Colonic mucosa (tissue), 4 donors: ENCODE measurements at places on chromosomes 11 and 22. TPM values are rescaled to one million over a fixed set of nuclear protein-coding genes. Genes with fewer than 3 reads are reported as not detected.

DNA sequence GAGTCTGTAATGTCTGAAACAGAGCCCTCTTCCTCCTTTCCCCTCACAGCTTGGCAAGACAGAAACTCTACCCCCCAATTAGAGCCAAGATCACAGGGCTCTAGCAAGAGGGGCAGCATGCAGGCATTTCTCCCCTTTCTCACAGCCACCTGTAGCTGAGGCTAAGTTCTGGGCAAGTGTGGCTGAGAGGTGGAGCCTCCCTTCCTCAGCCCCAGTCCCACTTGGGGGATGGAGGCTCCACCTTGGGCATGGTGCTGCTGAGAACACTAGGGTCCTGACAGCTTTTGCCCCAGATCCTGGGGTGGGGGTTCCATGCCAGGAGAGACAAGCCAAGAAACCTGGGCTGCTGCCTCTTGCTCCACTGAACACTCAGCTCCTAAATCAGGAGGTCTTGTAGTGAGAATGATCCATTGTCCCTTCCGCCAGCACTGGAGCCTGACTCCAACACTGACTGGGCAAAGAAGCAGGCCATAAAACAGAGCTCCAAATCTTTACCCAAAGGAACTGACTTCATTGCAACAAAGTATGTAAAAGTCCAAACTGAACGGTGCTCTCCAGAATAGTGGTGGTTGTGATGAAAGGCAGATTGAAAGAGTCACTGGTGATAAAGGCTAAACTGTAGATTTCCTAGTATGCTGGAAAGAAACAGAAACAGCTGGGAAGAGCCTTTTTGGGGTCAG is 25.6 kb downstream of the NARS2 start:
- no peak for DNase-seq

- DNase-seq, result no peak
These were observed 627 bp downstream of the GTF2H1 start for GRCh38 chr11:18322818-18323570.

- DNase-seq, result no peak
These were observed 2.9 kb downstream of the MYO7A start for GRCh38 chr11:77130763-77131513.

- no peak for DNase-seq
These were observed 10.6 kb upstream of the CDC42EP1 start for GRCh38 chr22:37549704-37550059.

DNA sequence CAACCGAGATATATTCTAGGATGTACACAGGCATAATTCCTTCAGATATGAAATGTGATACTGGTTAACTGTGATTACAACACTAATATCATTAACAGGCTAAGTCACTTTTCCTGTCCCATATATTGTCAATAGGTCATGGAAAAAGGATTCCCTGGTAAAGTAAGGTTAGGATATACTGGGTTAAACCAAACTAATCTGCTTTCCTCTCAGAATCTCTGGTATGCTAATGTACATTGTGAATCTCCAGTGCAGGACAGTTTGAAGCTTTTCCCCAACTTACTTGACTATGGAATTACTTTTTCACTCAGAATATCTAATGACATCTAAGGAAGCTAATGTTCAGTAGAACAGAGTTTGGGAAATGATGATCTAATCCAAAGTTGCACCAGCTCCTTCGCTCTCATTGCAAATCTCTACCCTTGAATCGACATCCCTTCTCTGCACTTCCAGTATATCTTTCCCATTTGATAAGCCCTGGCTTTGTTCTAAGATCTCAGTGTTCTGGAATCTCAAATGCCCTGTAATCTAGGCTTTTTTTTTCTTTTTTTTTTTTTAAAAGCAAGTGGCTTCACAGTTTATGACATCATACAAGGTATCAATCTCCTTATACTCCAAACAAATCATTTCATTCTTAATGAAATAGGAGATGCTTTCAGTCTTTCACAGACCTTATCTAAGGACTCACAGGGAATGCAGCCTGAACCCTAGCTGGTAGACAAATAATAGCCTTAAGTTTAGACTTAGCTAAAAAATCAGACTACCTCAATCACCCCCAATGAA is 43.8 kb downstream of the COPB1 start:
- DNase-seq, result no peak

GRCh38 chr11:44308256-44308922 is 1.6 kb downstream of the ALX4 start:
- no peak for DNase-seq

- DNase-seq, result no peak
These were observed 65.7 kb downstream of the SGSM1 start for GRCh38 chr22:24871611-24872205.

GRCh38 chr11:67311051-67311555 is 7.8 kb downstream of the SSH3 start:
- DNase-seq, result no peak

DNA sequence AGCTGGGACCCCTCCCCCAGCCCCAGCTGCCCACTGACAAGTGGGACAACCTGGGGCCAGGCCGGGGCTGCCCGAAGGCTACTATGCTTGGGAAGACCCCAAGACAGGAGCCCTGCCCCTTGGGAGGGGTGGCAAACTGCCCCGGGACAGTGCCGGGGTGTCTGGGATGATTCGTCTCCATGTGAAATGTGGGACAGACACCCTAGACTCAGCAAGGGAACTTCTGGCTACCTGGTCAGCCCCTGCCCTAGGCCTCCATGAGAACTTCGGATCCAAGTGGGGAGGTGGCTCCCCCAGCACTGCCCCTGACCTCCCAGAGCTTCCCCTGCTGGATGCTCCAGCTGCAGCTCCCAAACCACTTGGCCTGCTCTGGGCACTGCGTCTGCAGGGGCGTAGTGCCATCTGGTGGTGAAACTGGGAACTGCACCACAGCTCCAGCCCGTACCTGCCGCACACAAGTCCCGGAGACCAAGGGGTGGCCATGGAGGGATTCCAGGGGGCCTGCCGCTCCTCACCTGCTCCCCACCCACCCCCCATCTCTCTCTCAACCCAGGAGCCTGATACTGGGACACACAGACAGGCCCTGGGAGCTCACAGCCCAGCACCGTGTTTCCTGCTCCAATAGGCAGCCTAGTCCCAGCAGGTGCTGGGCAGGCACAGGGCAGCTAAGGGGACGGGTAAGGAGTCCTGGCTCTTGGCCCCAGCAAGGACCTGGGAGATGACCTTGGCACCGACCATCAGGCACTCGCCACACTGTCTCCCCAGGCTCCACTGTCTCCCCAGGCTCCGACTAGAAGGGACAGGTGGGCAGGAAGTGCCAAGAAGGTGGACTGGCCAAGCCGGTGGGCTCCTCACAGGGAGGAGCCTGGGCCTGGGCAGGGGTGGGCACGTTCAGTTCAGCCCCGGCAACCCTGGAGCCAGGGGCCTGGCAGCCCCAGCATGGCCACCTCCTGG is 194.1 kb downstream of the IGLL1 start:
- peak; percentile 85 for DNase-seq

- DNase-seq, result peak; percentile 63
These were observed 6.5 kb upstream of the MFNG start for GRCh38 chr22:37492428-37493344.

GRCh38 chr11:117929142-117929915 is at the start of gene TMPRSS13:
TSS of gene TMPRSS13 (minus strand) at chr11:117929402. CDS start at chr11:117929307, 95 bp downstream.
- DNase-seq, result peak; percentile 62

- DNase-seq, result no peak
These were observed 43.5 kb downstream of the DBX1 start for GRCh38 chr11:20116825-20117224.

DNA sequence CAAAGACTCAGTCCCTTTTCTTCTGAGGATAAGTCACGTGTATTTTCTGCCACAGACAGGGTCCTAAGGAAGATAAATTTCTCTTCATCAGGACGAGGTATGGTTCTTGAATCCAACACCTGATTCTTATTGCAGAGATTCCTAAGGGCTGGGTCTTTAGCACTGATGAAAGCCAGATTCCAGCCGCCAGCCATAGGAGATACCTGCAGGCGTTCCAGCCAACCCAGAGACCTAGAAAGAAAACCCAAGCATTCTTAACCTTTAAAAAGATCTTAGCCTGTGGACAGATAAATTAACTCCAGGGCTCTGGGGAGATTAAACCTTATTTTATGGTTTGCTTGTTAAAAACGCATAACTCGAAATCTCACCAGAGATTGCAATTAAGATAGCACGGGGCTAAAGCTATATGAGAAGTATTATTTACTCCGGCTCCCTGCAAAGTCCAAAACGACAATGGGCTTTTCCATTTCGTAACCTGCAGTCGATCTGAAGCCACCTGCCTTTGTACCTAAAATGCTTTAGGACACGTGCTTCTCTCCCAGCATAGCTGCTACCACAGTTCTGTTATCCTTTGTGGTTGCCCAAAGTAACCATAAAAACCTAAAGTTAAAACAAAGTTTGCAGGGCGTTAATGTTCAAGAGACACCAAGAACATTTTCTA is 104.5 kb downstream of the NXPE2 start:
- DNase-seq, result no peak

DNA sequence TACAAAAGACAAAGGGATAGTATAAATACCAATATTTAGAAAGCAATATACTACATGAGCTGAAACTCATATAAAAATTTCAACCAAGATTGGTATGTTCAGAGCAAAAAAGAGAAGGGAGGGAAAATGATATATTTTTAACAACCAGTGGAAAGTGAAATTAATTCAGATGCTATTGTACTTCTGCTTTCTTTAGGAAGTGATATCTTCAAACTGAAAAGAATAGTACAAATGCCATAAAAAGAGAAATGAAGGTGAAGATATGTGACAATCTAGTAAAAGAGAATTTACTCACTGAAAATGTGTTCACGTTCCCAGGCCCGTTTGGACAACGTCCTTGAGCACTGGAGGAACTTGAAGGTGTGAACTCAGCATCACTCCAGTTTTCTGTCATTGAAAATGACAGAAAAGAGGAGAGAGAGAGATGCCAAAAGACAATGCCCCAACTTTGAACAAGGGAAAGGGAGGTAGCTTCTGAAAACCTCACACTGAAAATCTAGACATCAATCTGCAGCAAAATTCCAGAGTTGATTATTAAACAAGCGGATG is 47.5 kb downstream of the SC5D start:
- DNase-seq, result no peak

- DNase-seq, result no peak
These were observed 5.4 kb downstream of the RAB38 start for GRCh38 chr11:88169881-88170280.

DNA sequence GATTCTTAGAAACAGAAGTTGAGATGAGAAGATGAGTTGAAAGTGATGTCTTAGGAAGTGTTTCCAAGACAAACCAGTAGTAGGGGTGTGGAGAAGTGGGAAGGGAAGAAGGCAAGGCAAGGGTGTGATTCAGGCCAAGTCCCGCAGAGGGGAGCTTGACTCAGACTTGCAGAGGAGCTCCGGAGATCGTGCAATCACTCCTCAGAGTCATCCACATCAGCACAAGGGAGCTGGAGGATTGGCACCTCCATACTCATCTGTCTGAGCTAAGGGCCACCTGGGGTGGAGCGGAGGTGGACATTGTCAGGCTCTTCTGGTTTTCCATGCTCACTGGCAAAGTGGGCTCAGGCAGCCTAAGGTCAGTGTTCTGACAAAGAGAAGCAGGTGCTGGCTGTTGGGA is 44.4 kb downstream of the CHRDL2 start:
- no peak for DNase-seq

GRCh38 chr11:10243896-10244575 is 50.0 kb downstream of the SBF2 start:
- no peak for DNase-seq

DNA sequence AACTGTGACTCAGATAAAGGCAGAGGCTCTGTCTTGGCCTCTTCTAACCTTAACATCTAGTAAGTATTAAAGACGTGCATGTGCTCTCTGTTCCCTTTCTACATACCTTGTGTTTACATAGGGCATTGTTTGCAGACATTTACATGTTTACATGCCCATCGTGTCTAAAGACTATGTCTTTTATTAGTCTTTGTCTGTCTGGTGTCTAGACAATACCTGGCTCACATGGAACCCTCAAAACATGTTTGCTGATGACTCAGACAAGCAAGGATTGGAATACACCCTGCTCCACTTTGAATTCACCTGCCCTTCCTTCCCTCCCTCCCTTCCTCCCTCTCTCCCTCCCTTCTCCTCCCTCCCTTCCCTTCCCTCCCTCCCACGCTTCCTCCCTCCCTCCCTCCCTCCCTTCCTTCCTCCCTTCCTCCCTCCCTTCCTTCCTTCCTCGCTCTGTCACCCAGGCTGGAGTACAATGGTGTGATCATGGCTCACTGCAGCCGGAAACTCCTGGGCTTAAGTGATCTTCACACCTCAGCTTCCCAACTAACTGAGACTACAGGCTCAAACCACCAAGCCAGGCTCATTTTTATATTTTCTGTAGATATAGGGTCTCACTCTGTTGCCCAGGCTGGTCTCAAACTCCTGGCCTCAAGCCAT is 23.7 kb upstream of the SORL1-AS1 start:
- no peak for DNase-seq

GRCh38 chr11:45178890-45179671 is 32.6 kb downstream of the PRDM11 start:
- no peak for DNase-seq

- DNase-seq, result no peak
These were observed 86.9 kb downstream of the CCDC34 start for GRCh38 chr11:27276141-27276540.

DNA sequence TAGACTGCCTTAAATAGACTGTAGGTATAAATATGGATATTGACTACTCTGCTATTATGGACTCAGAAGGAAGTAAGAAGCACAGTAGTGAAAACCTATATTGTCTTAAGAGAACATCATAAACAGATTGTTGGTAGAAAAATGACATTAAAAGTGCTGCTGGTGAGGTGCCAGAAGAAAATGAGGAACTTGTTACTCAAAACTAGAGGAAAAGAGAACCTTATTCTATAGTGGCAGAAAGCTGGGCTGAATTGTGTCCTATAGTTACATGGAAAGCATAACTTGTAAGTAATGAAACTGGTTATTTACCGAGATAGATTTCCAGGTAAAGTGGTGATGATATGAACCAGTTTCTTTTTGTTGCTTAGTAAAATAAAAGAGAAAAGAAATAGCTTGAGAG is 109.7 kb upstream of the CTSC start:
- no peak for DNase-seq

GRCh38 chr22:43109921-43110443 is 568 bp upstream of the BIK start:
- no peak for DNase-seq

- peak; percentile 52 for DNase-seq
These were observed 3.9 kb upstream of the TRIM34 start for GRCh38 chr11:5620651-5621521.

GRCh38 chr22:40043081-40043480 is 48.3 kb downstream of the FAM83F start:
- no peak for DNase-seq

The MMP12 gene
- 2.3 TPM for total RNA-seq

The SCUBE1 gene
- 5.6 TPM for total RNA-seq

The MFRP gene
- total RNA-seq, result not detected

The OR5A2 gene
- not detected for total RNA-seq

The ANO9 gene
- 121 TPM for total RNA-seq

The CAVIN3 gene
- 15.4 TPM for total RNA-seq

The TRABD gene
- total RNA-seq, result 116 TPM

The OR51B2 gene
- total RNA-seq, result not detected

The KDM4D gene
- total RNA-seq, result not detected

The TBX10 gene
- total RNA-seq, result 7.8 TPM

The CXCR5 gene
- 0.05 TPM for total RNA-seq

The LRP5 gene
- 110 TPM for total RNA-seq

The DDX25 gene
- not detected for total RNA-seq

The TSKU gene
- total RNA-seq, result 39.6 TPM
